ENCODE measurements at places on chromosomes 2 and 18. TPM values are rescaled to one million over a fixed set of nuclear protein-coding genes. Genes with fewer than 3 reads are reported as not detected.

DNA sequence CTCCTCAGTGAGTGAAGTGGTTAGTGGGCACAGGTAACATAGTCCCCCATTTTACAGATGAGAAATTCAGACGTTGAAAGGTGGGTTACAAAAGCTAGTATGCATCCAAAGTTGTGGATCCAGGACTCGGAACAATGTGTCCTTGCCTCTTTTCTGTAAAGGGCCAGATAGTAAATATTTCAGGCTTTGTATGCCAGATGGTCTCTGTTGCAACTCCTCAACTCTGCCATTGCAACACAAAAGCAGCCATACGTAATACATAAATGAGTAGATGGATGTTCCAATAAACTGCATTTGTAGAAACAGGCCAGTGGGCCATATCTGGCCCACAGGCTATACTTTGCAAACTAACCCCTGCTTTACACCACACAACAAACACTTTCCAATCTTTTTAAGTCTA lies 166.6 kb upstream of the PKDCC start:
- DNase-seq = no peak

GRCh38 chr18:71760541-71760940 lies 783.6 kb downstream of the CBLN2 start:
- DNase-seq = no peak

- DNase-seq = no peak
These were observed 693 bp upstream of the LRP2 start for GRCh38 chr2:169362894-169363559.

- no peak for DNase-seq
These were observed 167.4 kb upstream of the STON1 start for GRCh38 chr2:48362515-48362914.

DNA sequence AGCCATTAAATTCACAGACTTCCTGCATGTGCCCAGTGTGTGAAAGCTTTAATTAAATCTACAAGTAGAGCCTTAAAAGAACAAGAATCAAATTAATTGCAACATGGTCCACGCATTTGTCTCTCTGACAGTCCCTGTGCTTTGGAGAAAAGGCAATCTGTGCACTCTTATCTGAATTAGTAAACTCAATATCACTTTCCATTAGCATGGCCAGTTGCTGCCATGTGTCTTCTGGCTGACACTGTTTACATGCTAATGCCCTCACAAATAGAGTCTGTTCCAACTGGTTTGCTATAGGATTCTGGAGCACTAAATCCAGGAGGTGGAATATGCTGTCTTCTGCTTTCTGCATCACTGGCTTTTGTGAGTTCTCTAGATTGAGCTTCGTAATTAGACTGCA lies 434.5 kb upstream of the RAB12 start:
- DNase-seq = no peak

DNA sequence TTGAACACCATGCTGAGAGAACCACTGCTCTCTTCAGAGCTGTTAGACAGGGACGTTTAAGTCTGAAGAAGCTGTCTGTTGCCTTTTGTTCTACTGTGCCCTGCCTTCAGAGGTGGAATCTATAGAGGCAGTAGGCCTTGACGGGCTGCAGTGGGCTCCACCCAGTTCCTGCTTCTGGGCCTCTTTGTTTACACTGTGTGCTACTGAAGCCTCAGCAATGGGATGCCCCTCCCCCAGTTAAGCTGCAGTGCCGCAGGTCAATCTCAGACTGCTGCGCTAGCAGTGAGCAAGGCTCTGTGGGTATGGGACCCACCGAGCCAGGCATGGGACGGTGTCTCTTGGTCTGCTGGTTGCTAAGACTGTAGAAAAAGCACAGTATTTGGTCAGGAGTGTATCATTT lies 162.3 kb upstream of the NXPH2 start:
- no peak for DNase-seq

- no peak for DNase-seq
These were observed 171.9 kb downstream of the FHOD3 start for GRCh38 chr18:36469461-36469860.

DNA sequence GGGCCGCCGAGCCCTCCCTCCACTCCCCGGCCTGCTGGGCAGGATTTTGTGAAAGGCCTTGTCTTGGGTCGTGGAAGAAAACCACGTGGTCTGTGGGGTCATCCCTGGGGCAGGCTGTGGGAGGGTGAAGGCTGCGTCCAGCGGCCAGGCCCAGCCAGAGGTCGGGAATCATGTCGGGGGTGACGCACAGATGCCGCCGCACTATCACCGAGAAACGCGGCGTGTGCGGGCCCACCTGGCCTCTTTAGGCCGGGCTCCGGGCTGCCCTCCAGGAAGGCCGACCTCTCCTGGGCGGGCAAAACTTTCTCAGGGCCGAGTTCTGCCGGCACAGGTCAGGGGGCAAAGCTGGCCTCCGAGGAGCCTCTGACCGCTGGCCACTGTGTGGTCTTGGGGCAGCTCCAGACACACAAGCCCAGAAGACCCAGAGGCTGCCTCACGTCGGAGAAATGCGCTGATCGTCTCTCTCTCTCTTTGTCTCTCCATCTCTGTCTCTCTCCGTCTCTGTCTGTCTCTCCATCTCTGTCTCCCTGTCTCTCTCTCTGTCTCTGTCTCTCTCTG lies 28.4 kb downstream of the NFATC1 start:
- no peak for DNase-seq

The MYO7B gene
- 0.58 TPM for total RNA-seq

The SETBP1 gene
- total RNA-seq = 6.4 TPM

The GREB1L gene
- total RNA-seq = not detected
